ENCODE measurements at places on chromosomes 5 and 9.

DNA sequence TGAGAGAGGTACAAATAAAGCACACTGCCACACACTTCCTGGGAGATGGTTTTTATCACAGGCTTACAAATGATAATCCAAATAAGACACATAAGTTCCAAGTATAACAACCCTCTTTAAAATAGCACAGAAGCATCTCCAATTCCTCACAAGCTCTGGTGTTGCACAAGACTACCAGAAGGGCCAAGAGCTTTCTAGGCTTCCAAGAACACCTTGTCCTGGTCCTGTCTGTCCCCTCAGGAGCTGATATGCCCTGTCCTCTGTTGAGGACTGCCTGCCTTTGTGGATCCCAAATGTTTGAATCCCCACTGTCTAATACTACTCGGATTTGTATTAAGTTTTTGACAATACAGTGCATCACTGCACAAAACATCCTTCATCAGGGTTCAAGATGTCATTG, 110.1 kb downstream of the SPOCK1 start:
- H3K36me3 ChIP-seq = no peaks in the 10 kb centered on the region
- no peak overlapping the region for H3K27ac ChIP-seq
- H3K4me1 ChIP-seq = no peaks in the 10 kb centered on the region
- H3K4me3 ChIP-seq = no peak overlapping the region

DNA sequence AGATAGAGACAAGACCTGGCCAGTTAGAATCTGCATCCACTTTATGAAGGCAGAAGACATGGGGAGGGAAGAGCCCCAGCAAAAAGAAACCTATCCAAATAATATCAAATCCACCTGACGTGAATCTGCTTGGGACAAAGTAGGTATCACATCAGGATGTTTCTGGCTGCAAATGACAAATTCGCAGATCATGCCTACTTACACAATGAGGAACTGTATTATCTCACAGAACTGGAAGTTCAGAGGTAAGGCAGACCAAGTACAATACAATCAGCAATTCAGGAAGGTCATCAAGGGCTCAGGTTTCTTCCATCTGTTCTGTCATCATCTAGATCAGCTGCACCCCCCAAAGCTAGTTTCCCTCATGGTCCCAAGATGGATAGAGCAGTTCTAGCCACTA, 13.2 kb upstream of the NR4A3 start:
- H3K4me3 ChIP-seq = no peak overlapping the region
- no peak overlapping the region for H3K27ac ChIP-seq
- no peak for DNase-seq

- DNase-seq = no peak
- no peaks in the 10 kb centered on the region for H3K4me1 ChIP-seq
- H3K27me3 ChIP-seq = no peaks in the 10 kb centered on the region
- no peak overlapping the region for H3K27ac ChIP-seq
- no peaks in the 10 kb centered on the region for H3K36me3 ChIP-seq
Measured at GRCh38 chr9:110746211-110746930, 77.8 kb downstream of the MUSK start.

- no peaks in the 10 kb centered on the region for H3K36me3 ChIP-seq
- no peak overlapping the region for H3K4me3 ChIP-seq
- no peak for DNase-seq
- no peak overlapping the region for H3K27ac ChIP-seq
Measured at GRCh38 chr5:94908889-94909480, 290.5 kb downstream of the SLF1 start.

- H3K4me1 ChIP-seq = no peaks in the 10 kb centered on the region
- no peaks in the 10 kb centered on the region for H3K27me3 ChIP-seq
- no peak for DNase-seq
- H3K27ac ChIP-seq = no peak overlapping the region
Measured at GRCh38 chr9:10059044-10059443, 553.8 kb downstream of the PTPRD start.

DNA sequence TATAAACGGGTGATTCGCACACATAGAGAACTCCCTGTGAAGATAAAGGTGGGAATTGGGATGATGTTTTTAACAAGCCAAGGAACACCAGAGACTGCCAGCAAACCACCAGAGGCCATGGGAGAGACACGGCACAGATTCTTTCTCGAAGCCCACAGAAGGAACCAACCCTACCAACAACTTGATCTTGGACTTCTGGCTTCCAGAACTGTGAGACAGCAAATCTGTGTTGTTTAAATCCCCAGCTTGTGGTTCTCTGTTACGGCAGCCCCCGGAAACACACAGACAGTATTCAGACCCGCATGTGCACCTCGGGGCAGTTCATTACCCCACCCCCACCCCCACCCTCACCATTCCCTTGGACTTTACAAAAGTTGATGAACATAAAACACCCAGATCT, 12.8 kb downstream of the AMBP start:
- no peaks in the 10 kb centered on the region for H3K36me3 ChIP-seq
- no peak overlapping the region for H3K27ac ChIP-seq
- DNase-seq = no peak
- H3K4me3 ChIP-seq = no peak overlapping the region

- H3K27ac ChIP-seq = no peak overlapping the region
- DNase-seq = no peak
- H3K4me3 ChIP-seq = no peak overlapping the region
- no peaks in the 10 kb centered on the region for H3K4me1 ChIP-seq
Measured at GRCh38 chr9:108184941-108185340, 670.8 kb downstream of the ACTL7B start.

GRCh38 chr5:947626-948471, 55.2 kb downstream of the TRIP13 start:
- H3K36me3 ChIP-seq = no peaks in the 10 kb centered on the region
- no peak overlapping the region for H3K27ac ChIP-seq
- H3K4me3 ChIP-seq = no peak overlapping the region
- peaks cover 24% of the 10 kb centered on the region for H3K27me3 ChIP-seq
- no peaks in the 10 kb centered on the region for H3K4me1 ChIP-seq

DNA sequence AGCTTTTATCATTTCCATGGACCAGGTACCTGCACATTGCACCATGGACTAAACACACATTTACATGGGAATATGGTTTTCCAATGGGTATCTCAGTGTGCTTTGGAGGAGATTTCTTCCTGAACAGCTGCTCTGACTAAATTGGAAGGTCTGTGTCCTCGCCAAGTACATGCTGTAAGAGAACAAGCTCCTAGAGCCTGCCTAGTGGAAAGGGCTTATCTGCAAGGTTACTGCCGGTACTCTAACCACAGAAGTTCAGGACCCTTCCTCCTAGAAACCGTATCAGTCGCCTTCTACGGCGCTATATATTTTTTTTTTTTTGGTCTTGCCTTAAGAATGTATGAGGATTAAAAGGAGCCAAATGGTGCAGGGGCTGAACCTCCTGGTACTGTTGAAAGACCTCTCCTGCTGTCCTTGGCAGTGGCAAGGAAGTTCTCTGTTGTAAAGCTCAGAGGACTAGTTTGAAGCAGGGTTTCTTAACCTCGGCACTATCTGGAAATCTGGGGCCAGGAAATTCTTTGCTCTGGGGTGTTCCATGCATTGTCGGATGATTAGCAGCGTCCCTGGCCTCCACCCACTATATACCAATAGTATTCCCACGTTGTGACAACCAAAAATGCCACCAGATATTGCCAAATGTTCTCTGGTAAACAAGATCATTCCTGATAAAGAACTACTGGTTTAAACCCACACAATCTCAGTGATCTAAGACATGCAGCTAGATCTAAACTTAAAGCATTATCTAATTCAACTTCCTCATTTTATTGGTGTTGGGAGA, 107.4 kb downstream of the FBXO38 start:
- H3K27me3 ChIP-seq = peaks cover 23% of the 10 kb centered on the region
- no peak overlapping the region for H3K27ac ChIP-seq
- H3K4me3 ChIP-seq = no peak overlapping the region
- H3K36me3 ChIP-seq = no peaks in the 10 kb centered on the region

DNA sequence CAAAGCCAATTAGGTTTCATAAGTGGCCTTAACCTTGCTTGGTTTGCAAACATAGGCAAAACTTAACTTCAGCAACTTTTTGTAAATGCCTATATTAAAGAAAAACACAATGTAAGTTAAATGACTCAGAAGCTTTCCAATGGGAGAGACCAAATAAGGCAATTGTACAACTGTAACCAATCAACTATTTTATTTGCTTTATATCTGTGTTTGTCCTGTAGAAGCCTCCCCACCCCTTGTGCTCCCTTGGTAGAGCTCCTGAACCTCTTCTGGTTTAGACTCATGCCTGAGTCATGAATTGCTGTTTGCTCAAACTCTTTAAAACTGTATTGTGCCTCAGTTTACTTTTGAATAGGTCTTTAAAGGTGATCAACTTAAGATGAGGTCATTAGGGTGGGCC, 3.0 kb upstream of the C1QTNF3 start:
- H3K27me3 ChIP-seq = no peaks in the 10 kb centered on the region
- H3K27ac ChIP-seq = no peak overlapping the region
- no peak for DNase-seq
- H3K36me3 ChIP-seq = peaks cover 8% of the 10 kb centered on the region
- H3K4me1 ChIP-seq = no peaks in the 10 kb centered on the region

DNA sequence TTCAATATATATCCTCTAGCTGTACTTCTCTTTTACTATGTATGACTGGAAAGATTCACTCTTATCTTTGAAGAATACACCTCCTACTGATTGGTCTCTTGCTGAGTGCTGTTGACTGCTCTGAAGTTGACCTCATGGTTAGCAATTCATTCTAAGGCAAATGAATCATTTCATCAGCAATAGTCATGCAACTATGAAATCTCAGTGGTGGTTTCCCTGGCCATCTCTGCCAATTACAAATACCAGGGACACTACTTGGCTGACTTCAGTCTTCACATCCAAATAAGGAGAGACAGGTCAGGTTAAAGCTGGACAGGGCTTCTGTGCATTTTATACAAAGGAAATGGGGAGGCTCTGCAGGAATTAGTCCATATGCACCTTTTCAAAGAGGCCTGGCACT, 333.5 kb upstream of the ACTBL2 start:
- no peak for DNase-seq
- H3K27me3 ChIP-seq = no peaks in the 10 kb centered on the region
- no peaks in the 10 kb centered on the region for H3K36me3 ChIP-seq
- H3K4me3 ChIP-seq = no peak overlapping the region

DNA sequence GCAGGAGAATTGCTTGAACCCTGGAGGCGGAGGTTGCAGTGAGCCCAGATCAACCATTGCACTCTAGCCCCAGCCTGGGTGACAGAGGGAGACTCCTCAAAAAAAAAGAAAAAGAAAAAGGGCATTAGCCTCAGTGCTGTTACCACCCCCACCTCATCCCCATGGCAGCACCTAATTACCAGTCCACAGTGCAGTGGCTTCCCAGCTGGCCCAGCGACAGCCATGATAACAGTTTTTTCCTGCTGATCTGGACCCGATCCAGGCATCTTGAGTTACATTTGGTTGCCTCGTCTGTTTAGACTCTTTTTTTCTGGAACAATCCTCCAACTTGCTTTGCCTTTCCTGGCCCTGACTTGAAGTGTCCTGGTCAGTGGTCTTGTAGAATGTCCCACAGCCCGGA, 24.4 kb downstream of the NCS1 start:
- H3K4me3 ChIP-seq = no peak overlapping the region
- H3K27ac ChIP-seq = no peak overlapping the region
- no peak for DNase-seq
- H3K36me3 ChIP-seq = no peaks in the 10 kb centered on the region
- peaks cover 9% of the 10 kb centered on the region for H3K27me3 ChIP-seq

DNA sequence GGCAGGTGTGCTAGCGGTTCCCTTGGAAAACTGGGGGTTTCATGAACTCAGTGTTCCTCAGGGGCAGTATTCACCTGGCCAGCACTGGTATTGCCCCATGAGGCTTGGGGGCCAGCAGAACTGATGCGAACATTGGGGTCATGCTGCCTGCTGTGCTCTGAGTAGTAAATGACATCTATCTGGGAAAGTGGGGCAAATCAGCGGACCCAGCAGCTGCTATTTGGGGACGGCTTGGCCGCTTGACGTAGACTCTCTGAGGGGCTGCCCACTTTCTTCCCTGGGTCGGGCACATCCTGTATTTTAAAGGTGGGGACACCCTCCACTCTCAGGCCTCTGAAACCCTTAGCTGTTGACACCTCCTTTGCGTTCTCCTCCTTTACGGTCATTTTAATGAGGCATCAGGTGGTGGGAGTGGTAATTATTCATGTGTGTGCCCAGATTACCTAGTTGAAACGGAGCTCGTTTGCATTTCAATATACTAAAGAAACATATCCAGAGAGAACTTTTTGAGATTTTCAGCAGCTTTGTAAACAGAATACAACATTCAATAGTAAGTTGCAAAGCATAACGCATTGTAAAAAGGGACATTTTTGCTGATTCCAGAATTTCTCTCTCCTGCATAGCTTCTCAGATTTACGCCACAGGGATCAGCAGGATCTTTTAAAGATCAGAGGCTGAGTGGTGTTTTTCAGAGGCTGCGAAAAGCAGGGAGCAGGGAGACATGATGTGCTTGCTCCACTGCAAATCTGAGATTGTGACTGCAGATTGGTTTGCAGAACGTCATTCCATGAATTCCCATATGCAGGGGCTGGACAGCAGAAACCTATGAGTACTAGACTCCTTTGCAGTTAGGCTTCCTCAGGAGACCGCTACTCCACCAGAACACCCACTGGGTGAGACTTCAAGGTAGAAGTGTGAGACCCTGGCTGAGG, 56.8 kb upstream of the ZFR start:
- DNase-seq = no peak
- H3K4me1 ChIP-seq = peaks cover 46% of the 10 kb centered on the region
- no peak overlapping the region for H3K4me3 ChIP-seq
- no peaks in the 10 kb centered on the region for H3K36me3 ChIP-seq
- no peak overlapping the region for H3K27ac ChIP-seq
- H3K27me3 ChIP-seq = peaks cover 12% of the 10 kb centered on the region

GRCh38 chr9:101795147-101795546, 56.7 kb upstream of the GRIN3A start:
- H3K4me3 ChIP-seq = no peak overlapping the region
- DNase-seq = no peak
- H3K4me1 ChIP-seq = no peaks in the 10 kb centered on the region
- no peaks in the 10 kb centered on the region for H3K36me3 ChIP-seq

DNA sequence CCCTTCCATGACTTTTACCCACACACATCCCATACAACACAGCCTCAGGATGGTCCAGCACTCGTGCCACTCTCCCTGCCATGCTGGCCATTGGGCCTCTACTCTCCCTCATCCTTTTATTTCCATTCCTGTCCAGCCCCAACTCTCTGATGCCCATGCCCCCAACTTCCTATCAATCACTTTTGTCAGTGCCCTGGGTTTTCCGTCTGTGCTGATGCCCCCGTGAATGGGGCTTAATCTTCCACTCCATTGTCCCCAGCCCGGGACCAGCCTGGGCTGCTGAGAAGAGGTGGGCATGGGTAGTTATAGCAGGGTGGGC, 12.6 kb upstream of the ACSL6 start:
- no peaks in the 10 kb centered on the region for H3K36me3 ChIP-seq
- H3K27ac ChIP-seq = no peak overlapping the region
- H3K27me3 ChIP-seq = peaks cover 14% of the 10 kb centered on the region
- H3K4me3 ChIP-seq = no peak overlapping the region
- no peak for DNase-seq

DNA sequence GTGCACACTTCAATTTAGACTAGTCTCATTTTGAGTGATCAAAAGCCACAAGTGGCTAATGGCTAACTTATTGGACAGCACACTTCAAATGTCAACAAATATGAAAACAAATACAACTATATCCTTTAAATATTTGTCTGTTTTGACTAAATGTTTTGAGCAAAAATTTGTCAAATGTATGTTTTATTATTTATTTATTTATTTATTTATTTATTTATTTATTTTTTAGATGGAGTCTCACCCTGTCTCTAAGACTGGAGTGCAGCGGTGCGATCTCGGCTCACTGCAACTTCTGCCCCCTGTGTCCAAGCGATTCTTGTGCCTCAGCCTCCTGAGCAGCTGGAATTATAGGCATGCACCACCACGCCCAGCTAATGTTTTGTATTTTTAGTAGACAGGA, 1392.1 kb upstream of the WWC1 start:
- H3K27me3 ChIP-seq = no peaks in the 10 kb centered on the region
- H3K4me3 ChIP-seq = no peak overlapping the region
- no peak overlapping the region for H3K27ac ChIP-seq
- no peaks in the 10 kb centered on the region for H3K36me3 ChIP-seq

Measured in activated T-helper 1 cell treated with anti-CD3 and anti-CD28 coated beads, Interleukin-12 subunit alpha, Interleukin-12 subunit beta, Interleukin-2, Interleukin-4 antibody, amounts not matched to agents 30 ng/mL and 10 ng/mL and 1 ng/mL, durations not matched to agents 14 hours and 24 hours and 36 hours (primary cell).